ENCODE measurements at places on chromosomes 5 and 9. TPM values are rescaled to one million over a fixed set of nuclear protein-coding genes. Genes with fewer than 3 reads are reported as not detected.

The SPDL1 gene
- total RNA-seq, result 12.0 TPM

The RAB3C gene
- not detected for total RNA-seq

The OBP2B gene
- not detected for total RNA-seq

The TAF11L3 gene
- not detected for total RNA-seq

The GTF3C4 gene
- total RNA-seq, result 12.8 TPM

The NAIF1 gene
- total RNA-seq, result 13.3 TPM

The SOHLH1 gene
- total RNA-seq, result not detected

The SPAG8 gene
- total RNA-seq, result 5.6 TPM

The RAD23B gene
- 54.2 TPM for total RNA-seq

The LAMC3 gene
- 0.61 TPM for total RNA-seq

The ERCC6L2 gene
- 54.3 TPM for total RNA-seq

The PCDHGA11 gene
- 0.20 TPM for total RNA-seq

The WDR31 gene
- total RNA-seq, result 0.67 TPM

The RNF44 gene
- total RNA-seq, result 247 TPM

The MARVELD2 gene
- total RNA-seq, result 1.1 TPM

The F2RL2 gene
- not detected for total RNA-seq

The NR2F1 gene
- not detected for total RNA-seq

The WDR38 gene
- total RNA-seq, result not detected

The BHMT2 gene
- total RNA-seq, result not detected

The SPATA31A5 gene
- not detected for total RNA-seq

The CCL27 gene
- total RNA-seq, result not detected

The FOXD4 gene
- total RNA-seq, result 0.35 TPM

The FSTL4 gene
- not detected for total RNA-seq

The UIMC1 gene
- 57.1 TPM for total RNA-seq

The CCL28 gene
- 14.6 TPM for total RNA-seq

The RAD50 gene
- 35.0 TPM for total RNA-seq

The JMY gene
- total RNA-seq, result 29.7 TPM

The CER1 gene
- total RNA-seq, result not detected
